ENCODE measurements at places on chromosomes 11 and 22. TPM values are rescaled to one million over a fixed set of nuclear protein-coding genes. Genes with fewer than 3 reads are reported as not detected.

DNA sequence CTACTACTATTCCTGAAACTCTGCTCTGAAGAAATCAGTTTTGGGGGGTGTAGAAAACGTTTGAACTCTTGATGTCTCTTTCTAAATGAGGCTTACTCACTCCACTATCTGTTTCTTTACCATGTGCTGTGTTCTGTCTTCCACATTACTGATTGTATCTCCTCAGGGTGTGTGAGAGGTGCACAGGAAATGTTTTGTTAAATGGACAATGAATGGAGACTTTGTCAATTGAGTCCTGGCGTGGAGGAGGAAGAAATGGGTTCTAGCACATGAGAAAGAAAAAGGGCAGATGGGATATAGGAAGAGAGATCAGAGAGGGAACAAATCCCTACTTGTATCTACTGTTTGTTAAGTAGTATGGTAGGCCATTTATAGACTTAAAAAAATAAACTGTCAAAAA is 577.1 kb upstream of the CCDC90B start:
- H3K4me3 ChIP-seq: no peak overlapping the region
- no peaks in the 10 kb centered on the region for H3K27me3 ChIP-seq
- no peaks in the 10 kb centered on the region for H3K4me1 ChIP-seq

DNA sequence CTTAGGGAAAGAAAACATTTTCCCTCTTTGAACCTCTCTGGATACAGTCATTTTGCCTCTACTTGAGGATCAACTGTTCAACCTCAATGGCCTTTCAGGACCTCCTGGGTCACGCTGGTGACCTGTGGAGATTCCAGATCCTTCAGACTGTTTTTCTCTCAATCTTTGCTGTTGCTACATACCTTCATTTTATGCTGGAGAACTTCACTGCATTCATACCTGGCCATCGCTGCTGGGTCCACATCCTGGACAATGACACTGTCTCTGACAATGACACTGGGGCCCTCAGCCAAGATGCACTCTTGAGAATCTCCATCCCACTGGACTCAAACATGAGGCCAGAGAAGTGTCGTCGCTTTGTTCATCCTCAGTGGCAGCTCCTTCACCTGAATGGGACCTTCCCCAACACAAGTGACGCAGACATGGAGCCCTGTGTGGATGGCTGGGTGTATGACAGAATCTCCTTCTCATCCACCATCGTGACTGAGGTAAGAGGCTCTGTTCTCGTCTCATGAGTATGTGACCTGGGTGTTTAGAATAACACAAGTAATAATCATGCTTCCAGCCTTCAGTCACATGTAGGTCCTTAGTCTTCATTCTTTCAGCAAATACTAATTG is 495 bp downstream of the SLC22A9 start:
- H3K4me1 ChIP-seq: no peaks in the 10 kb centered on the region

GRCh38 chr22:36223504-36223903 is 15.8 kb downstream of the APOL2 start:
- peaks cover 12% of the 10 kb centered on the region for H3K36me3 ChIP-seq
- DNase-seq: no peak
- peaks cover 1% of the 10 kb centered on the region for H3K27me3 ChIP-seq

Gene MS4A7
- total RNA-seq: not detected

Gene ACRV1
- total RNA-seq: not detected

Gene CALCA
- not detected for total RNA-seq
